CD8-positive, alpha-beta memory T cell (primary cell): ENCODE measurements at places on chromosomes 1 and 21. TPM values are rescaled to one million over a fixed set of nuclear protein-coding genes. Genes with fewer than 3 reads are reported as not detected.
A peak's percentile ranks its signal among the peaks of the same experiment; 100 is the strongest.

- no peak for DNase-seq
Observed at GRCh38 chr1:61852670-61853015, 110.4 kb downstream of the PATJ start.

Gene GDAP2
- 10.0 TPM for polyA plus RNA-seq

DNA sequence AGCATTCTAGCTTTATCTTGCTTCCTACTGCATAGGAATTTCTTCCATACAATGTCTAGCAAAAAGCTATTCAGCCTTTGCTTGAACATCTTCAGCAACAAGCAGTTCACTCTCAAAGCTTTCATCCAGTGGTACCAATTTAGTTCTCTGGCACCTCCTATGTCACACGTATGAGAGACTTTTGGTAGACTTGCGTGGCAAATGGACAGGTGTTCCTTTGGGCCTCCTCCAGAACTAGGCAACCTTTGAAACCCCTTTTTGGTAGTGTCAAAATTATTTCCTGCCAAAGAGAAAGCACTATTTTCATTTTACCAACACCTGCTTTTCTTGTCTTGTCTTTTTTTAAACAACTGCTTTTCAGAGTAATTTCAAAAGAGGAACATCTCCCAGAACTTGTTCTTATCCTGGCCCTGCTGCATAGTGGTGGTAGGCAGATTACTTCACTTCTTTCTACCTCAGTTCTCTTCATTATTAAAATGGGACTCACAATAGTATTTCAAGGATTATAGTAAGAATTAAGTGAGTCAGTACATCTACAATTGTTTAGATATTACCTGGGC lies 122.4 kb downstream of the MAST2 start:
- DNase-seq = no peak

GRCh38 chr1:36553591-36554322 lies 71.0 kb upstream of the CSF3R start:
- DNase-seq = peak; percentile 44

DNA sequence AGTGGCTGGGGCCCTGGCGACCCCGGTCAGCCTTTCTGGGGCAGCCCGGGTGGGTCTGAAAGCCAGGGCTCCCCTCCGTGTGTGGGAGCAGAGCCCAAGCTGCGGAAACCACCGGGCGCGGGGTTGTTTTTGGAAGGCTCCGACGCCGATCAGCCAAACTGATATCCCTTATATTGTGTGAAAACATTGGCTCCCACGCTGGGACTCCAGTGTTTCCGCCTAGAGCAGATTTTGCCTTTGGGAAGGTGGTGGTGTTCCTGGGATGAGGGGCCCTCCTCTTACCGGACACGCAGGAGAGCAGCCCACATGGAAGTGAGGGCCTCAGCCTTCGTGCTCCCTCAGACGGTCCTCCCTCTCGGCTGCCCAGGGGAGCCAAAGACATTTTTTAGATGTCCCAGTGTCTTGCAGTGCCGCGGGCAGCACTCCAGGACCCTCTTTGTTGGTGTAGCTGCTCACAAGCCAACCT lies 54.3 kb downstream of the NGF start:
- no peak for DNase-seq

GRCh38 chr1:163558162-163558561 lies 236.4 kb downstream of the NUF2 start:
- no peak for DNase-seq

- no peak for DNase-seq
Observed at GRCh38 chr1:113423826-113424225, 33.5 kb downstream of the MAGI3 start.

GRCh38 chr1:201456499-201457309 lies 12.3 kb downstream of the PHLDA3 start:
- no peak for DNase-seq

- no peak for DNase-seq
Observed at GRCh38 chr1:227739636-227740035, 4.4 kb downstream of the SNAP47 start.
